Glutamatergic neuron (in vitro differentiated cells): ENCODE measurements at places on chromosomes 13 and 19. TPM values are rescaled to one million over a fixed set of nuclear protein-coding genes. Genes with fewer than 3 reads are reported as not detected.

- DNase-seq: no peak
Observed at GRCh38 chr13:36680913-36681312, 7.1 kb downstream of the SERTM1 start.

The RASL11A gene
- total RNA-seq: 1.8 TPM

DNA sequence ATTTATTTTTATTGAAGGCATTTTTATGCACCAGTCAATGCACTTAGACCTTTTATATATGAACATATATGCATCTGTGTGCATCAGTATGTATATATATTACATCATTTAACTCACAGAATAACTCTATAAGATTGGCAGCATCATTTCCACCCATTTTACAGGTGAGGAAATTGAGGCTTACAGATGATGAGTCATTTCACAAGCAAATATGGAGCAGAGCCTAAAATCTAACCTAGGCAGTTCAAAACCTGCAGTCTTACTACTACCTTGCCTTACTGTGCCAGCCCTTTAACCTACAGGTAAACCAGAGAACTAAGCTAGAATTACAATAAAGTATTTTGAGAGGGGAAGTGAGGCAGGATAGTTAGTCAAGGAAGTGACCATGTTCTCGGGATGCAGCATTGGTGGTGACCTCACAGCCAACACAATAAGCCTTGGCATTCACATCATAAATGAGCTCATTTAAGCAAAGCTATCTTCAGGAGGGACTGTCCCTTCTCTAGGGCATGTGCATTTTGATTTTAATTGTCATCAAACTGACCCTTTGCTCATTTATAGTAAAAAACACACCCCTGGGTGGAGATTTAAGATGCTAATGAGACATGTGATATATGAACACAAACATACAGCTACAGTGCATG lies 274.3 kb downstream of the DCLK1 start:
- no peak for DNase-seq

DNA sequence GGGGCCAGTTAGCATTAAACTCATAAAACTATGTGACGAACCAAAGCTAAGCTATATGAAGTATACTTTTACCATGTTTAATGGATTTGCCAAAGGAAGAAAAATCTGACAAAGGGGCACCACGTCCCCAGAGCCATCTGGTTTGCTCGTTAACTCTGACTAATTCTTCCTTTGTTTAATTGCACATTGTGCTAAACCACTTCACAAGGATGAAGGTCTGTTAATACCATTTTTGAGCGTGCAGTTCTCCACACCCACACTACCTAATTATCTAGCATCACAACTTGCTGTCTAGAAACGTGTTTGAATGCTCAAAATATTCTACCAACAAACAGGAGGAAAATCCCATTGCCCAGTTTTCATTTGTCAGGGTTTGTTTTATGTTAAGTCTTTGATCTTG lies 74.8 kb downstream of the COL4A1 start:
- DNase-seq: no peak

The RFPL4AL1 gene
- 0.96 TPM for total RNA-seq
